Type B pancreatic cell (in vitro differentiated cells): ENCODE measurements at places on chromosomes 2 and 18.

GRCh38 chr2:128544321-128545037 is 225.8 kb upstream of the HS6ST1 start:
- no peak for DNase-seq

DNA sequence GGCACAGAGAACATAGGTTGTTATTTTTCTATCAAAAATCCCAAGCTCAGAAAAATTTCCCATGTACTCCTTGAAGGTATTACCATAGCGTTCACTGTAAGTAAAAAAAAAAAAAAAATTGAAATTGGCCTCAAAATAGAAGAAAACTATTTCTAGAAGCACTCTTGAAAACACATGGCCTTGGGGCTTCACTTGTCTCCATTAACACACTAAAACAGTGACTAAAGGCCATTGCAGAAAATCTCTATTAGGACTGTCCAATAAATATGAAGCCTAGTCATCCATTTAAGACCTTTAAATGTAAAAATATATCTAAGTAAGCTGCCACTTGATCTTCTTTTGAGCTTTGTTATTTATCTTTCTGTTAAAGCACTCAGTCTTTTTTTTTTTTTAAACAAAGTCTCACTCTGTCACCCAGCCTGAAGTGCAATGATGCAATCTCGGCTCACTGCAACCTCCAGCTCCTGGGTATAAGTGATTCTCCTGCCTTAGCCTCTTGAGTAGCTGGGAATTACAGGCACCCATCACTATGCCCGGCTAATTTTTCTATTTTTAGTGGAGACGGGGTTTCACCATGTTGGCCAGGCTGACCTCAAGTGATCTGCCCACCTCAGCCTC is 35.8 kb downstream of the CCDC68 start:
- DNase-seq, result no peak

DNA sequence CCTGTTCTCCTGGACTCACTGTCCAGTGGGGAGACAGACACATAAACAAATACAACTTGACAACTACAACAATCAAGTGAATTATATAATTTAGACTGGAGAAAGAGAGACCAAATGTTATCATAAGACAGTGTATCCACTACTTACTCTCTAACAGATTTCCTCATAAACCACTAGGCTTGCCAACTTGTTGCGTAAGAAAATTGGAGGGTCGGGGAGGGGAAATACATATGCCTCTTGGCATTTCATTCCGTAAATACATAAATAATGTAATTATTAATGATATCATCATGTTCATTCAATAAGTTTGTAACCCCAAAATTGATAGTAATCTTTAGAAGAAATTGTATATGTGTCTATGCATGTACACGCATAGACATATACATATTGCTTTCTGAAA is 14.9 kb downstream of the RAB6D start:
- DNase-seq, result no peak

- no peak for DNase-seq
These were observed 27.8 kb downstream of the ABCG5 start for GRCh38 chr2:43810888-43811287.

DNA sequence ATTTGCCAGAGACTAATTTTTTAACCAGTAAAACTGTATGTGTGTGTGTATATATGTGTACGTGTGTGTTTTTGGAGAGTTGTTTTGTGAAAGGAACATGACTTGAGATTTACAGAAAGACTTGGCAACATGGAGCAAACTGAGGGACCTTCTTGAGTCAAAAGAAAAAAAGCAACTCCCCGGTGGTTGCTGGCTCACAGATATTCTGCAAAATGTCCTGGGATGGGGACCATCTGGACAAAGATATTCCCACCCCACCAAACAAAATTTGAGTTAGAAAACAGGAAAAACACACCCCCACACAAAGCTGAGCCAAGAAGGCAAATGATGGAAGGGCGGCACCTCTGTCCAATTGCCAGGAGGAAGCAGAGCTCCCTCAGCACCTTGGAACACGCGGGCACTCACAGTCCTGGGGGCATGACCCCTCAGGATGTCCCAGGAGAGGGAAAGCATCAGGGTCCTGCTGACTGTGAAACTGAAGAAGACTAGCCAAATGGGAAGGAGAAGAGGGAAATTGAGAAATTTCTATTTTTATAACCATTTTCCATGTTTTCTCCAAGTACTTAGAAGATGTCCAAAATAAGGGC is 290.2 kb upstream of the ACVR2A start:
- DNase-seq, result no peak

- DNase-seq, result no peak
These were observed 17.6 kb downstream of the OSBPL6 start for GRCh38 chr2:178211943-178212342.

DNA sequence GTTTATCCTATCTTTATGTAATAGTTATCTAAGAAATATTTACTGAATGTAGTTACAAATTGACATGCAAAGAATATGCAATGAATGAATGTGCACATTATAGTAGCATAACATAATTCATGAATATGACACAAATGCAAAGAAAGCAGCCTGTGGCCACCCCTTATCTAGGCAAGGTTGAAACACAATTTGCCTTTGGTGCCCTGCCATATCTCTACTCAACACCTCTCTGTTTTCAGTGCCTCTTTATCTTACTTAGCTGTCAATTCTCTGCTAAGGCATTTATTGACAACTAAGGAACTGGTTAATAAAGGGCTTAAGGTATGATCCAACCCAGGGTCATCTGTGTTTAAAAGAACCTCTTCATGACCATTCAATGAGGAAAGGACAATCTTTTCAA is 18.9 kb downstream of the REV1 start:
- no peak for DNase-seq

- no peak for DNase-seq
These were observed 31.9 kb downstream of the ABHD3 start for GRCh38 chr18:21672521-21673267.

DNA sequence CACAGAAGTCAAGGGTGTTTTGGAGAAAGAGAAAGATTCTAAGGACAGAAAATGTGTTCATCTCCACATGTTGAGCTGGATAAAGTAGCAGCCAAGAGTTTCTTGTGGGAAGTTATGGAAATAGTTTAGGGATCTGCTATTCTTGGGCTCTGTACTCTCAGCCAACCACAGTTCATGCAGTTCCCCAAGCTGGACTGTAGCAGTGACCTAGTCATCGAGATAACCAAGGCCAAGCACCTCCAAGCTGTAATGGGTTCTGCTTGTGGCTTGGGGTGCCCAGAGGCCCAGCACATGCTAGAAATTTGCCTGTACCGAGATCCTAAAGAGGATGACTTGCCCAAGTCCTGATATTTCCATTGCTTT is 91.9 kb upstream of the RASGRP3 start:
- no peak for DNase-seq
